Suppressor macrophage treated with lipopolysaccharide for 1 hour (primary cell): ENCODE measurements at places on chromosomes 6 and 20.

DNA sequence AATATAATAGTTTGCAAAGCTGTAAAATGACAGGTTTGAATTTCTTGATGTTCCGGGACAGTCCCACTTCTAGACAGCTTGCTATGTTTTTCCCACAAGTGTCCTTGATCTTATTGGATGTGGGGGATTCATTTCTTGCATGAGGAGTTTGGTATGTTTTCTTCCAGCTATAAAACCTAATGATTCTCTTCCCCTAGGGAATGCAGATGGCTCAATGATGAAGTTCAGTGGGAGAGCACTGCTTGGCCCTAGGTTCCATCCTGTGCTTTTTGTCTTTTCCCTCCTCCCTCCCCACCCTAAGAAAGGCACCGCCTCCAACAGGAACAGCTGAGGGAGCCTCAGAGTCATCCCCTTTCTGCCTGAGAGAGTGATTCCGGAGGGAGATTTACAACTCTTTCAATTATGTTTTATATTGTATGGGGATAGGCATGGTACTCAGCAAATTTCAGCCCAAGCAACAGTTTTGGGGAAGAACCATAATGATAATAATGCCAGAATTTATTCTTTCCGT lies 149.2 kb downstream of the PHACTR1 start:
- no peak for DNase-seq

- no peak for DNase-seq
These were observed 36.6 kb upstream of the NHSL1 start for GRCh38 chr6:138535728-138536455.

- no peak for DNase-seq
These were observed 24.7 kb downstream of the WDR27 start for GRCh38 chr6:169677096-169677495.

DNA sequence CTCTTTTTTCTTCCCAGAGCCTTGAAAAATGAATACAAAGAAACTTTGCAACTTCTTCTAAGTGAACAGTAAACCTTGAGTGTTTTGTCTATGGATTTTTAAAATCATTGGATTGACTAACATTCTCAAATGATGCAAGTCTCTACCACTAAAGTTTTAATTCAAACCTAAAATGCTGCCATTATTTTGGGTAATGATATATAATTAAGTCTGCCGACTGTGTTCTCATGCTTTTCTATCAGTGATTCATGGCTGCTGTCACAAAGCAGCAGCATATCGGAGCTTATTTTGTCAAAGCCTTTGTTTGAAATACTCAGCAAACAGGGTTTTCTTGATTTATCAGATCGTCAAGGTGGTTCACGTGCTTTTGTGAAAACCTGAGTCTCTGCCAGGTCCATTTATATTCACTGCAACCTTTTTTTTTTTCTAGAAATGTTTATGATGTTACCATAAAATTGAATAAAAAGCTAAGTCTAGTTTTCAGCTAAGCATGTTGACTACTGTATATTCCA lies 96.3 kb downstream of the GJA1 start:
- no peak for DNase-seq

- DNase-seq = no peak
These were observed 64.6 kb upstream of the ADGRF1 start for GRCh38 chr6:47106721-47107197.

DNA sequence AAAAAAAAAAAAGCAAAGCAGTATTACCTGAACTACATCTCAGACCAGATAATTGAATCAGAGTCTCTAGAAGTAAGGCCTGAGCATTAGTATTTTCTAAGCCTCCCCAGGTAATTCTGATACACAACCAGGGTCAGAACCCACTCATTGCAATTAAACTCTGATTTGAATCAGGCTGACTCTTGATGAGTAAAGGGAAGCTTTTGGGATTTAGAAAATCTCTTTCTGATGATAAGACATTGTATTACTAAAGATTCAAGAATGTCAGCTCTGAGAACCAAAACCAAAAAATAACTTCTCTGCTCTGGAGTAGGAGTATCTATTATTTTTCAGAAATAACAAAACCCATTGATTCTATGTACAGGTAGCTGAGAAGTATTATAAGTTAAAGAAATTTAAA lies 100.1 kb upstream of the COL21A1 start:
- no peak for DNase-seq

DNA sequence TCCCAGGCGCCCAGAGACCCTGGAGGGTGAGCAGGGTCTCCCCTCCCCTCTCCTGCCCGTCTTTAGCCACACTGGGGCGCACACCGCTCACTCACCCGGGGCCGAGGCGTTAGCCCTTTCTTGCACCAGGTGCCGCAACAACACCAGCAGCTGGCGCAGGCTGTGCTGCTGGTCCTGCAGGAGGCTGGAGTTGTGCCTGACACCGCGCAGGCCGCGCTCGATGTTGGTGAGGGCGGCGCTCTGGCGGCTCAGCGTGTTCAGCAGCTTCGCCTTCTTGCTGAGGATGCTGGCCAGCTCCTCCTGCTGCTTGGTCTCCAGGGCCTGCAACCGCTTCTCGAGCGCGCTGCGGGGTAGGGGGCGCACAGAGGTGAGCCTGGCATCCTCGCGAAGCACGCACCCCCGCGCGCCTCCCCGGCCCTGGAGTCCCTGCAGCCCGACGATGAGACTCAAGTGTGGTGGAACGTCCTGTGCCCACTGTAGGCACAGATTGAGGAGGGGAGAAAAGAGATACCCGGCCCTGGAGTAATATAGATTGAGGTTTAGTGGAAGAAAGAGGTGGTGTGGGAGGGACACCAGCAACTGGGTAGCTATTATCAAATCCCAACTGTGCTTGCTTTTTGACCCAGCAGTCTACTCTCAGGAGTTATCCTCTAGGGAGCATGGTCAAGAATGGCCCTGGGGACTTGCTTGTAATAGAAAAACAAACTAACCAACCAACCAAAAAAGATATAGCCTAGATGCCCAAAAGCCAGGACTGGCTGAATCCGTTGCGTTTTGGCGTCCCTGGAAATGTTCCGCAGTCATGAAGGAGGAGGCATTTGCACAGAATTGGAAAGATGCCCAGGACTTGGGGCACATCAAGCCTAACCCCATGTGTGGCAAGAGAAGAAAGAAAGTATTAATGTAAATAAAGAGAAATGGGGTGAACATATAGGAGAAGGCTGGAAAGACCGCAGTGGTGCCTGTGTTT lies 30.9 kb downstream of the ANGPT4 start:
- DNase-seq = no peak

DNA sequence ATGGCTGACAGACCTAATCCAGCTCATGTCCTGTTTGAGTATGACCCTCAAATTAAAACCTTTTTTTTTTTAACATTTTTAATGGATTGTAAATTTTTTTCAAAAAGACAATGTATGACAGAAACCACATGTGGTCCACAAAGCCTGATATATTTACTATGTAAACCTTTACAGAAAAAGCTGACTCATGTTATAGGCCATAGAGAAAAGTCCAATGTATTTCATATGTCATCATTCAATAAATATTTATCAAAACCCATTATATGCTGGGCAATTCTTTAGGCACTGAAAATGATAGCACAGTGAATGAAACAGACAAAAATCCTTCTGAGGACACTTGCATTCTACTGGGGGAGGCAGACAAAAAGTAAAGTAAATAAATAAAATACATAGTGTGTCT lies 826.2 kb upstream of the FLRT3 start:
- DNase-seq = no peak

- DNase-seq = no peak
These were observed 1.2 kb downstream of the ANGPT4 start for GRCh38 chr20:914727-915498.

DNA sequence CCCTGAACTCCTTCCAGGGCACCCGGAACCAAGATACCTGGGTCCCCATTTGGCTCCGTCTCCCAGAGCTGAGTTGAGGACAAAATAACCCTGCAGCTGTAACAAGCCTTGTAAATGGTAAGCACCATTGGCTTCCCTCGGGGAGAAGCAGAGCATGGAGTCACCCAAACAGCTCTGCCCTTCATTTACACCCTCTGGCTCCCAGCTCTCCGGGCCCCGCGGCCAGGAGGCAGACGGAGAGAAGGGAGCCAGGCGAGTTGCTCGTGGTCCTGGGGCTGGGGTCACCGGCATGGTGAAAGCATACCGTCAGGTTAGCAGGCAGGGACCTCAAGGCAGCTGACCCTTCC lies 2.1 kb downstream of the TFEB start:
- DNase-seq = no peak

DNA sequence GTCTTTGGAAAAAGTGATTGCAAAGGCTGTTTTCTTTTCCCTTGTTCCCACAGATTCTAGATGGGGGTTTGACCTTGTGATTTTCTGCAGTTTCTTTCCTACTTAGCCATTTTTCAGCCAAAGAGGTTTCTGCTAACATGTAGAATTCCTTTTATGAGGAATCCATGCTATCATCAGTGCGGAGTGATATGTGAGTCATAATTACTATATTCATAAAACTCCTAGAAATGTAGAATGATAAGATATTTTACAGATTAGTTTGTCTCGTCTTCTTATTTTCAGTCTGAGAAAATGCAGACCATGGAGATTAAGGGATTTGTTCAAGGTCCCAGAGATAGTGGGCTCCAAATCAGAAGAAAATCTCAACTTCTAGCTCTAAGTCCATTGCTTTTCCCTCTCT lies 98.6 kb downstream of the KCNQ5 start:
- DNase-seq = no peak

DNA sequence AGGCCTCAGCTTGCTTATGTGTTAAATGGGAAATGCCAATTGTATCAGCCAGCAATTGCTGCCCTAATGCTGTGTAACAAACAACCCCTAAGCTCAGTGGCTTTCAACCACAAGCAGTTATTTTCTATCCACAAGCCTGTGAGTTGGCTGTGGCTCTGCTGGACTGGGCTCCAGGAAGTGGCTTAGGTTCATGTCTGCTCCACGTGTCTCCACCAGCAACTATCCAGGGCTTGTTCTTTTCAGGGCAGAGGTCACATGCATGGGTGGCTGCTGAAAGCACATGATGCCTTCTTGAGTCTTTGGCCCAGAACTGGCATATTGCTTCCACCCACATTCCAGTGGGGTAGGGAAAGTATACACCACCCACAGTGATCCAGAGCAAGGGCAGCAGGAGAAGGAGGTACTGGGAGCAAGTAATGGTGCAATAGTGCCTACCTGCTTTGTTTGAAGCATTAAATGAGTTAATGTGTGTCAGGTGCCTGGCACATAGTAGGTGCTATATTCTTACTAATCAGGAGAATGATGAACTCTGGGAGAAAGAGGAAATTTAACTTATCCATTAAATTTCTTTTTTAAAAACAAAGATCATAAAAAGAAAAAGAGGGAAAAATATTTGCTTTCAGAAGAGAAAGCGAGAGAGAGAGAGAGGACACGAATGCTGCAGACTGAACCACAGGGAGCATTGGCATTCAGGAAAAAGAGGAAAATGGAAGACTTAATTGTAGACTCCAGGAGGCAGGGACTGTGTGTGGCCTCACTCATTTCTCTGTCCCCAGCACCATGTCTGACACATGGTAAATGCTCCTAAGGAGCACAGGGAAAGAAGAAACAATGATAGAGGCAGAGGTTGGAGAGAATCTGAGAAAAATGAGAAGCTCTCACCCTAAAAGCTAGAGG lies 25.2 kb upstream of the RNF24 start:
- DNase-seq = no peak

DNA sequence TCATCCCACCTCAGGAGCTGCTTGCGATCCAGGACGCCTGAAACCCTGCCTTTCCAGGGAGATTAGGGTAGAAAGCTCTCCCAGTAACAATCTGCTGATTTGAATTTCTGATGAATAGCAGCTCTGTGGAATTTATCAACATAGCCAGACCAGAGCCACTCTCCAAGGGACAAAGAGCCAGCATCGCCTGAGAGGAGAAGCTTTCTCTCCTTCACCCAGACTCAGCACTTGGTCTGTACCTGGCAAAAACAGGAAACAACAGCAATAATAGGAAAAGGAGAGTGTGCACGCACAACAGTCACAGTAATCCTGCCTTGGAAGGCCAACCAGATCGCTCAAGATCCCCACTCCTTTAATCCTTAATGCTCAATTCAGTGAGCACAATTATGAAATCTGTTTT lies 22.3 kb upstream of the ROS1 start:
- no peak for DNase-seq
